ELF-1 (cell line): ENCODE measurements at places on chromosomes 12 and 14.

GRCh38 chr12:119940897-119941296 is 48.1 kb upstream of the BICDL1 start:
- no peak for DNase-seq

DNA sequence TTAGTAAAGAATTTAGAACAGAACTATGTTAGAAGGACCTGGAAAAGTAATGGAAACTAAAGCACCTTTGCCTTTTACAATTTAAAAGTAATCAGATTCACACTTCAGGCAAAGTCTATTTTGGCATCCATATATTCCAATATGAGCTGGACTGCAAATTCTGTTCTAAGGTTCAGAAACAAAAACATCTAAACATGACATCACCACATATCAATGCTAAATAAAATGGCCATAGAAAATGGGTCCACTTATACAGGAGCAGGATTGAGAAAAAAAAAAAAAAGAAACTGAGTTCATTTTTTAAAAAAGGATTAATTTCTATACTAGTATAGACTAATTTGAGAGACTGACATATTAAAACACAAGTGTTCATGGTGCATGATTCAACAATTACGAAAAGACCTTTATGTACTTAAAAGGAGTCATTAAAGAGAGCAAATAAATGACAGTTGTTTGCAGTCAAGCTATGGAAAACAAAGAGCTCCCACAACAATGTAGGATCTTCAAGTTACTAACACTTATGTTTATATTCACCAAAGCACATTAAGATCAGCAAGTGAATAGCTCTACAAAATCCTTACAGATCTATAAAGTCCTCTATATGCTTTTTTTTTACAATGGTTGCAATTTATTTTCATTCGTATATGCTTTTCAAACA is 45.7 kb downstream of the DICER1 start:
- no peak for DNase-seq

DNA sequence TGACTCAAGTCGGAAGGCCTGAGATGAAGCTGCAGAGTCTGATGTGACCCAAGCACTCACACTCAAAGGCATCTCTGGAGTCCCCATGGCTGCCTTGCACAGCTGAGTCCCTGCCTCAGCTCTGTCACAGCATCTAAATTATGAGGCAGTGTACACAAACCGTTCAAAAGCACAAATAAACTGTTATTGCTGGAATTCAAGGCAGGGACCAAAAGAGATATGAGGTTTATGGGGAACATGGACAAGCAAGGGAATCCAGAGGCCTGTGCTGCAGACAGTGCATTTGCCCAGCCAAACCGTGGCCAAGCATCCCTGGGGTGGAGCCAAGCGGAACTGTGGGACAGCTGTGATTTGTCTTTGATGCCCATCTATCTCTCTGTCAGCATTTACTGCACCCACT is 91.3 kb downstream of the RPS29 start:
- no peak for DNase-seq

- DNase-seq, result no peak
Observed at GRCh38 chr12:47801170-47801903, 18.4 kb downstream of the HDAC7 start.

GRCh38 chr12:5456030-5456429 is 24.1 kb downstream of the NTF3 start:
- DNase-seq, result no peak

GRCh38 chr12:123089140-123089539 is 61.8 kb downstream of the PITPNM2 start:
- DNase-seq, result no peak

DNA sequence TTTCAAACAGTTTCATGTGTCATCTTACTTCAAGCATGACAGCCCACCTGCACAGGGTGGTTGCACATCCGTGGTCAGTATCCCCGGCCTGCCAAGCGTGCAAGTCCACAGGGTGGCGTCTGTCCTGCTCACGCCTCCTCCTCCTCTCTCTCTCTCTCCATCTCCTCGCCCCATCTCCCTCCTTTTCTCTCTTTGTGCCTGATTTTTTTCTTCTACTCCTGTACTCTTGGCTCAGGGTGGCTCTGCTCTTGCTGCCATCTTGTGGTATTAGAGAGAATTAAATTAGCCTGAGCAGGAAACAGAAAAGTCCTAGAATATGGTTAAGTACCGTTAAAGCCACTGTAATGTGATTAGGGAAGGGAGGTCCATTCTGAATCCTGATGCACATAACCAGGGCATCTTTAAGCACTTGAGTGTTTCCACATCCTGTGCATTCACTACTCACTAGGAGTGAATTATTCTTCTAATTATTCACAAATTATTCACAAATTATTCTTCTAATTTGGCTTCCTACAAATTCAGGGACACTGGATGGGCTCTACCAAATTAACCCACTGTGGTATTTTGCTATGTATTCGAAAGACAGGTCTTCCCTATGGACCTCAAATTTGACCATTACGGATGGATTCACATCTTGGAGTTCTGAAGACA is 25.5 kb upstream of the DTX1 start:
- DNase-seq, result peak; percentile 79

DNA sequence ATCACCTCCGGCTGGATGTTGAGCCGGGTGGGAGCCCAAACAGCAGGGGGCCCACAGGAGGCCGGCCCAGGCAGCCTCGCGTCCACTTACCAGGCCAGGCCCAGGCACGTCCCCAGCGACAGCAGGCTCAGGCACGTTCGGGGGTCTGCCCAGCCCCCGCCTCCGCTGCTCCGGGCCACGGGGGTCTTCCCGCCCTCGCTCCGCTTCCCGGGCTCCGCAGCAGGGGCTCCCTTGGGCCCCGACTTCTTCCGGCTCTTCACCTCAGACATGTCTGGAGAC is 216 bp downstream of the IKBIP start:
- no peak for DNase-seq

DNA sequence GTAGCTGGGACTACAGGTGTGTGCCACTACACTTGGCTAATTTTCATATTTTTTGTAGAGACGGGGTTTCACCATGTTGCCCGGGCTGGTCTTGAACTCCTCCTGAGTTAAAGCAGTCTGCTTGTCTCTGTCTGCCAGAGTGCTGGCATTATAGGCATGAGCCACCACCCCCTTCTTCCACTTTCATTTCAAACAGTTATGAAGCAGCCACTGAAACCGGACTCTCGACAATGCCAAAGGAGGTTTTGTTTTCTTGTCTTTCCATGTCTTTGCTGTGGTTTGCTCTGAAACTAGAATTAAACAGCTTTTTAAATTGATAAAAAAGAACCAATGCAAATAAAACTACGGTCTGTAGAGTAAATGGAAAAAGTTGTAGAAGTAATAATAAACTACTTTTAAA is 30.4 kb downstream of the RAP1B start:
- no peak for DNase-seq

GRCh38 chr12:106982229-106982628 is 4.7 kb downstream of the MTERF2 start:
- DNase-seq, result no peak

DNA sequence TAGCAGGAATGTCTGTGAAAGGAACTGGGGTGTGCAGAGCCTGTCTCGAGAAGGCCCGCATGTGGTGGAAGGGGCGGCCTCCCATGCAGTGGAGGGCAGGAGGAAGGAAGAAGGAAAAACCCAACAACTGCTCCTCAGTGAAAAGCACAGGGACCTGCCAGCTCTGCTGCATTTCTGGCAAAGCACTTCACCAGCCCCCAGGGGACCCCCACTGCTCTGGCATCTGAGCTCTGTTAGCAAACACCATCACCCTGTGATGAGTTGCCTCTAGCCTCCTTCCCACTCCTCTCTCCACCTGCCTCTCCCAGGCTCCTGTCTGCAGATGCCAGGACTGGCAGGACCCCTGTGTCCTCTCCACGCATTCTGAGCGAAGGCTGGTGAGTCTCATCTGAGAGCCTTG is 69.0 kb upstream of the DDX11 start:
- DNase-seq, result no peak

GRCh38 chr12:122035292-122035691 is 13.6 kb downstream of the BCL7A start:
- DNase-seq, result no peak
